ENCODE measurements at places on chromosomes 6 and 20.

DNA sequence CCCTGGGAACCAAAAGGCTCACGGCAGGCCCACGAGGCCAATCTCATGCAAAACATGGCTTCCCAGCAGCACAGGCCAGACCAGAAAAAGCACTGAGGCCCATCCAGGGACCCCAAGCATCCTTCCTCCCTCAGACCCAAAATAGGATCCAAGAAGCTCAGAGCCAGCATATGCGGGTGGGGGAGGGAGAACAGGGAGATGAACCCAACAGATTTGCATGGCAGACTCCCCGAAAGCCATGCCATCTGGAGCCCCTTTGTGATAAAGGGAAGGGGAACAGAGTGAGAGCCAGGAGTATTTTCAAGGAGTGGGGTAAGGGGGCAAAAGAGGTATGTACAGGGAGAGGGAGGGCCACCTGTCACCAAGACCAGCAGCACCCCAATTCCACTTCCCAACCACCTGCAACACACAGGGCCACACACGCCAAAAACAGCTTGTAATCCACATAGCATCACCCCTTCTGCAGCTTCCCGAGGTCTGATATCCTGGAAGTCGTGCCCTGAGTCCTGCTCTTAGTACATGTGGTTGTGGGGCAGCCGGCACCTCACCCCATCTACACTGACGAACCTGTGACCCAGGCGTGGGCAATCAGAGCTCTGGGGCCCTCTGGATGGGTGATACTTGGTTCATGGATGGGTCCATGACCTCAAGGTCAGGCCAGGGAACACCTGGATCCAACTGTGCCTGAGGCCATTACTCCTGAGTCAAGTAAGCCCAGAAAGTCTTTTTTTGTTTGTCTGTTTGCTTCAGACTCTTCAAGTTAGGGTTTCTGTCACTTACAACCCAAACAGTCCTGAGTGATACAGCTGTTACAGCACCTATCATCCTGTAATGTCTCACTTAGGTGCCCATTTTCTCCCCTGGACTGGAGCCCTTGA, 24.4 kb downstream of the PREX1 start:
- no peak for DNase-seq

- DNase-seq: no peak
These were observed 514.5 kb upstream of the GJE1 start for GRCh38 chr6:141618180-141618581.

GRCh38 chr20:31906001-31906400, 35.6 kb downstream of the TTLL9 start:
- DNase-seq: no peak

DNA sequence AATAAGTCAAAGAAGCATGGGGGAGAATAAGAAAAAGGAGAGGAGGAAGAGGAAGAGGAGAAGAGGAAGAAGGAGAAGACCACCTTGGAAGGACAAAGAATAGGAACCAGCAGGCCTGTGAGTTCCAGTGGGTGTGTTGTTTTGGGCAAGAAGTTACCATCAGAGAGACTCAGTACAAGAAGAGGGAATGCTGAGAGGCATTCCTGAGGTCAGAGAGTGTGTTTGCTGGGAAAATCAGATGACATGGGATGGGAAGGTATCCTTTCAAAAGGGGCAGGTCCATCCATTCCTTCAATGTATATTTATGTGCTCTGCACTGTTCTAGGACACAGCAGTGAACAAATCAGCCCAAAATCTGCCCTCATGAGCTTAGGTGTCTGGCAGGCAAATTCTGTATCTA, 40.5 kb upstream of the PRIM2 start:
- no peak for DNase-seq

GRCh38 chr6:116385459-116385802, 14.7 kb downstream of the DSE start:
- no peak for DNase-seq

- no peak for DNase-seq
These were observed 929.5 kb downstream of the KIF16B start for GRCh38 chr20:15643713-15644112.

DNA sequence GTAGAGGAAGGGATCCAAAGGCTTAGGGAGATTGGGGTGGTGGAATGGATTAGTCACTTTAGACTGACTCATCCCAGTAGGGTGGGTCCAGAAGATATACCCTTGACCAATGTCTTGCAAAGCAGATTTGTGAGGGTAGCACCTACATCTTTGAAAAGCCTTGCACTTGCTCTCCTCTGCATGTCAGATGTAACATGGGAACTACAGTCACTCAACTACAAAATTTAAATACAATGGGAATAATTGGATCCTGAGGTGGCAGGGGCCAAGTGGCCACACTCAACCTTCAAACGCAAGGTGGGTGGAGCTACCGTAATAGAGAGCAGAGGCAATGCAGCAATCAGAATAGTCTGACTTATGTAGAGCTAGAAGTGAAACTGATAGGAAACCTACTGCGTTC, 71.2 kb downstream of the ME1 start:
- DNase-seq: no peak

GRCh38 chr6:106694343-106694742, 65.0 kb downstream of the QRSL1 start:
- DNase-seq: no peak

- DNase-seq: no peak
These were observed 18.1 kb upstream of the SNRPB2 start for GRCh38 chr20:16711661-16712258.

GRCh38 chr6:88709819-88710246, 253.6 kb downstream of the RNGTT start:
- DNase-seq: no peak

DNA sequence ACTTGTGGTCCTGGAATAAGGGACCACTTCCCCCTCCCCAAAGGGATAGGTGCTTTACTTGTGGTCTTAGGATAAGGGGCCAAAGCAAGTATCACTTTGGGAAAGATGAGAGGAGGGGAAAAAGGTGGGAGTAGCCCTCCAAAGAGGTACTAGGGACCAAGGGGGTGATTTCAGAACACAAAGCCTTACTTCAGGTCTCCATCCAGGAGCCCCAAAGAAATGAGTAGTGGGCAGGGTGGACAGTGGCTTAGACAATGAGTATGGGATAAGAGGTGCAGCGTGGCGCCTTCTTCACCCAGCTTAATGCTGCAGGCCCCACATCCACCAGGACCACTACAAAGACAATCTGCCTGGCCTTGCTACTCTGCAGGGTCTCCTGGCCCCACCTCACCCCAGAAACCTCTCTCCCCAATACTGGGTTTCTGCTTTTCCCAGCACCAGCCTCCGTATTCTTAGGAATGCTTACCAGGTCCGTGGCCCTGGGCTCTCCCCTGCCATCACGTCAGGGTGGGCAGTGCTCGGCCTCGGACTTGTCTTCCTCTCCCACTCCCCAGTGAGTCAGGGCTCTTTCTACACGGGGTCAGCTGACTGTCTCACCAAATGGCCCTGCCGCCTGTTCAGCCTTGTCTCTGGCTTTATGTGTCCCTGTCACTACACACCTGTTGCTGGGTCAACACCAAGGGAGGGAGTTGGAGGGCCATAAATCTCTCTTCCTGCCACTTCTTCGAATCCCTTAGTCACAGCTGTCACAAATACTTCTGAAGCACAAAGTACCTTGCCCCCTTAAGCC, 3.1 kb downstream of the NNAT start:
- DNase-seq: no peak

DNA sequence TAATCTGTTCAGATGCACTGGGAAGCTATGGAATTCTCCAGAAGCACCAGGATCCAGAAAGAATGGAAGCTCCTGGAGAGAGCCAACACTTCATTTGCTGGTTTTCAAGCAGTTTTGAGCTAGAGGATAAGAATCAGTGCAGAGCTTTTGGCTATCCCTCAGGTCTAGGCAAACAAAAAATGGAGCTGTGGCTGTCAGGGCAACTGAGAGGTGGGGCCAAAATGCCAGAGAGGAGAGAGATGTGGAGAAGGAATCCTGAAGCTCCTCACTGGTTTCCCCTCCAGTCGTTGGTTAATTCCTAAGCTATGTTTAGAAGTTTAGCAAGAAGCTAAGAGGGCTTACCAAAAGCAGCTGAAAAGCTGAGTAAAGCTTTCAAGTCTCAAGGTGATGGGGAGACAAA, 294.2 kb upstream of the JARID2 start:
- no peak for DNase-seq

DNA sequence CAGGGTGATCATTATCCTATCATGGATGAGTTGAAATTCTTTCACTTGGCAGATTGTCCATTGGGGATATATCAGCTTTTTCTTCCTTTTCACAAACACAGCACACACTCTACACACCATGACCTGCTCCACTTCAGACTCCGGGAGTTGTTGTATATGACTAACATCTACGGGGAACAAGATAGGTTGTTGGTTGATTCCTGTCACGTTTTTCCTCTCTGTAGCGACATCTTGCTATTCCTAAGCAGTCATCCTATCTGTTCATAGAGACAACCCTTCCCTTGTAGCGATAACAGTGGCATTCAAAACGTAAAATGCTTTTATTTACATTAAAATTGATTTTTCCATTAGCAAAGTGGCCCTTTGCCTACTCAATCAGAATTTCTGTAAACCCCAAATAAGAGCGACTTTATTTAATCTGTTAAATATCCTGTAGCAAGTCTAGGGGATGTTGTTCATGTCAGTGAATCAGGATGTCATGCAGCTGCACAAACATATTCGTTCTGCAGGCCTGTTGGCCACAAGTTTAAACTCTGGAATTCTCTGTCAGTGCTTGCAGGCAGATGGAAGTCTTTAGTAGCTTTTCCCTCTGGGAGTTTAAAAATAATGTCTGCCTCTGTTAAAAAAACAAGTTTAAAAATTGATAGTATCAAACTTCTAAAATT, 23.1 kb downstream of the PHACTR2 start:
- DNase-seq: peak; percentile 26

GRCh38 chr6:126947070-126947469, 171.4 kb upstream of the RSPO3 start:
- DNase-seq: no peak

- DNase-seq: no peak
These were observed 178.3 kb upstream of the FOXA2 start for GRCh38 chr20:22762576-22763256.

GRCh38 chr6:125953502-125953875, 3.1 kb upstream of the HINT3 start:
- DNase-seq: no peak

GRCh38 chr20:1462001-1462400, 4.6 kb downstream of the NSFL1C start:
- DNase-seq: no peak

DNA sequence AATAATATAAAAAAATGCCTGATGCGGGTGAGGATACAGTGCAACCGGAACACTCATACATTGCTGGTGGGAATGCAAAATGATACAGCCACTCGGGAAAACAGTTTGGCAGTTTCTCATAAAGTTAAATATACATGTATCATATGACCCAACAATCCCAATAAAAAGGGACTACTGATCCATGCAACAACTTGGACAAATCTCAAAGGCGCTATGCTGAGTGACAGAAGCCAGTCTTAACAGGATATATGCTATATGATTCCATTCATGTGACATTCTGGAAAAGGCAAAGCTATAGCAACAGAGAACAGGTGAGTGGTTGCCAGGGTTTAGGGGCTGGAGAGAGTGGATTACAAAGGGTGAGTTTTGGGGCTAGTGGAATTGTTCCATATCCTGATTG, 170.2 kb upstream of the MLN start:
- no peak for DNase-seq

DNA sequence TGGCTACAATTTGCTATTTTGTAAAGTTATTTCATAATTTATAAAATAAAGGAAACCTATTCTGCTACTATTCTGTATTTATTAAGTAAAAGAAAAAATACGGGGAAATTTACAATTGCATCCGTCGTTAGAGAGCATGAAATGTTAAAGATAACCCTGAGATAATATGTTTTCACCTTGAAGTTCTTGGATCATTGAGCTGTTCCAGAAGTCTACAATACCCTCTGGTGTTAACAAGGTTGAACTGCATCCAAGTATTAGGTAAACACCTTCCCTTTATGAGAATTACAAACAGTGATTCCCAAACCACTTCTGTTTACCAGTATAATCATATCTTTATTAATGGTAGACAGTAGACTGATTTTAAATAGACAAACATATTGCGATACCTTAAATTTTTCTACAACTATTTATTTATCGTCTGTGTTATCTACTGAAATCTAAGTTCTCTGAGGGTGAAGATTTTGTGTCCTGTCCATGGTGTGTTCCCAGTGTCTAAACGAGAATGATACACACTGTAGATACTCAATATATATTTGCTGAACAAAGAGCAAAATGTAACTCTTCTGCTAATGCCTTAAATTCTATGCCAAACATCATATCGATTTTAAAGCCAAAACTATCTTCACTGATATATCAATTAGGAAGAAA, 28.2 kb downstream of the TBC1D32 start:
- no peak for DNase-seq

GRCh38 chr6:137094411-137095008, 49.7 kb upstream of the IL20RA start:
- peak; percentile 11 for DNase-seq

Measured in BJ (cell line).